ENCODE measurements at places on chromosomes 3 and 15. TPM values are rescaled to one million over a fixed set of nuclear protein-coding genes. Genes with fewer than 3 reads are reported as not detected.

GRCh38 chr3:183116025-183116614 lies 16.8 kb upstream of the MCCC1 start:
- peak; percentile 18 for DNase-seq

DNA sequence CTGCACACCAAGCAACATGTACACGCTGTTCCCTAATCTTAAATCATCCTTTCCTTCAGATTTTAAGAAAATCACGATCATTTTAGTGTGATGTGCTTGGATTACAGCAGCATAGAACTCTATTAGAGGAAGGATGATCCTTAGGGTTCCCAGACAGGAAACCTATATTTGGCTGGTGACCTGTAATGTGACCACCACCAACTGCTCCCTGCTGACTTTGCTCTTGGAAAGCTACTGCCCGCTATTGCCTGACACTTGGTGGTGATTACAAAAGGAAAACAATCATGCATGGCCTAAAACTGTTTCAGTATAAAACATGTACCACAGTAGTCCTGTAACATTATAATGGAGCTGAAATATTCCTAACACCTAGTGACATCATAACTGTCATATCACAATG lies 27.2 kb upstream of the LMOD3 start:
- no peak for DNase-seq

- DNase-seq, result no peak
These were observed 9.8 kb downstream of the KCNMB2 start for GRCh38 chr3:178546079-178546478.

DNA sequence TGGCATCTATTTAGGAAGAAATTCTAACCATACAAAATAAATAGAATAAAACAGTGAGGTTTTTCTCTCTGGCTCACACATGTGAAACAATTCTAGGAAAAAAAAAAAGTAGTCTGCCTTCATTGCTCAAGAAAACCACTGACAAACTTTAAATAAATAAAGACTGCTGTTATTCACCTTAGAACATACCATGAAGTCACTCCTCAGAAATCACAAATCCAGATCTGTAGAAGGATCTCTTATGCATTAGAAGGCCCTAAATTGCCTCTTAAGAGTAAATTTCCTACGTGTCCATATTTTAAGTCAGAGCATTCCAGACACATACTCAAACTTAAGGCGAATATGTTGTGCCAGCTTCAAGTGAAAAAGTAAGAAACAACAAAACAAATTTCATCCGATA lies 217.3 kb downstream of the ZIC4 start:
- DNase-seq, result no peak

- DNase-seq, result peak; percentile 96
These were observed 64.3 kb downstream of the NCEH1 start for GRCh38 chr3:172646439-172647015.

DNA sequence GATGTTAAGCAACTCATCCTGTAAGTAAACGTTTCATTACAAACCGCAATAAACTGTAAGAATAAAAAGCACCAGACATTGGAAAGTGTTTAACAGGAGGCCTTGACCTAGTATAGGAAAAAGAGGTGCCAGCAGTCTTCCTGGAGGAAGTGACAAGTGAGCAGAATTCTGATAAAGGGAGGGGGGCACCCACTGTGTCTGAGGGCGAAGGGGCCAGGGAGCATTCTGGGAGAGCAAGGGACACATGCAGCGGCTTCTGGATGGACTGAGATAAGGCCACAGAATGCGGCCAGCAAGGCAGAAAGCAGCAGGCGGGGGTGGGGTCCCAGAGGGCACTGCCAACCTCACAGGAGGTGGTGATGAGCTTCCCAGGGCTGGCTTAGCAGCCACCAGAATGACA lies 80.2 kb downstream of the MTHFS start:
- no peak for DNase-seq

DNA sequence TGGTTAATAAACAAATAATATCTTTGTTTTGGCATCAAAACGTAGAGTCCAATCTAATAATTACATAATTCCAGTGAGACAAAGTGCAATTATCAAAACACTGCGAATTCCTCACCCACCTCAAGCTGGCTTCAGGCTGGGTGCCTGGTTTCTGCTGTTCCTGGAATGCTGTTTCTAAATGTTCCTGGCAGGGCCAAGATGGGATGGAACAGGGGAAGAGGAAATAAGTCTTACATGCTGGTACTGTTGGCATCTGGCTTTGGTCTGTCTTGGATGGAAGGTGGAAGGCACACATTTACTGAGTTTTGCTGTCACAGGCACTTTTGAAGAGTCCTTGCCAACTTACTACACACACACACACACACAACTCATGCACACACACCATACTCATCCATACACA lies 101.9 kb upstream of the SLCO3A1 start:
- DNase-seq, result no peak

GRCh38 chr15:59280855-59281254 lies 74.2 kb downstream of the LDHAL6B start:
- DNase-seq, result no peak

DNA sequence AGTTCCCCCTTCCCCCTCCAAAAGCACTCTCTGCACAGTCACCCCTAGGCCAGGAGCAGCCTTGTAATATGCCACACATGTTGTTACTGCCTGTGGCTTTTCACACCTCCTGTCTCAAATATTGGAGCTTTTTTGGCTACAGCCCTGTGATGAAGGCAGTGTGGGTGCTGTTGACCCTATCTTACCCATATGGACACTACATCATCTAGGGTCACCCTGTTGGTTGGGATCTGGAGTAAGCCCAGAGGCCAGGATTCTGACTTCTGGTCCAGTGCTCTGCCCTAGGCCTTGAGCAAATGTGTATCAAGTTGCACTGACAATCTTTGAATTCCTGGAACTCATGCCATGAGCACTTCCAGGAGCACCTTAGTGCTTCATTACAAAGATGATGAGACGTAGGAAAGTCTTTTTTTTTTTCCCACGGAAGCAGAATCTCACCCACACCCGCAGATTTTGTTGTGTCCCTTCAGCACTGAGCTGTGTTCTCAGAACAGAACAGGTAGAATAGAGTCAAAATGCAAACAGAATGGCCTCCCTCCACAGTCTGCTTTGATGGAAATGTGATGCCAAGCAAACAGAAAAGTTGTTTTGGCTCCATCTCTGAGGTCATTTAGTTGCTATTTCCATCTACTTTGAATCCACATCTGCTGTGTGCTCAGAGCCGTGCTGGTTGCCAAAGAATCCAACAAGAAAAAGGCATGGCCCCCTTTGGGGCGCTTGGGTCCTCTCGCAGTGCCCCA lies 49.6 kb downstream of the SMAD3 start:
- DNase-seq, result no peak

DNA sequence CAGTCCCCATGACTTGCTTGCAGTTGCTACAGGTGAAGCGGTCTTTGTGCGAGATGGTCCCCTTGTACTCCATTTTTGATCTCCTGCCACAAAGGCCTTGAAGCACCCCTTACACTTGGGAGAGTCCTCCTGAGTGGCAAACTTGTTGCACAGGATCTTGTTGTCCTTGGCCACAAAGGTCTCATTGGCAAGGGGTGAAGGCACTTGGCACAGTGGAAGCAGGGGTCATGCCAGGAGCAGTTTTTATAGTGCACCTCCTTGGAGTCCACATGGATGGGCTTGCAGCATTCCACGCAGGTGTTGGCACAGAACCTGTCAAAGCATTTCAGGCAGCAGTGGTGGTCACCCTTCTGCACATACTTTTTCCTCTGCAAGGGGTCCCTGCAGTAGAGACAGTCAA lies 20.3 kb upstream of the SEC62 start:
- no peak for DNase-seq

The ZPLD1 gene
- 0.22 TPM for total RNA-seq

The CMTM8 gene
- total RNA-seq, result 3.2 TPM

The CATSPER2 gene
- total RNA-seq, result 7.0 TPM

The GLT8D1 gene
- total RNA-seq, result 42.2 TPM

The FGF7 gene
- 0.05 TPM for total RNA-seq

The GOLGA8R gene
- total RNA-seq, result 3.0 TPM

The CDHR4 gene
- 0.44 TPM for total RNA-seq
